ENCODE measurements at places on chromosomes 11 and 22.

- DNase-seq: no peak
Measured at GRCh38 chr11:23727794-23728193, 769.1 kb upstream of the LUZP2 start.

DNA sequence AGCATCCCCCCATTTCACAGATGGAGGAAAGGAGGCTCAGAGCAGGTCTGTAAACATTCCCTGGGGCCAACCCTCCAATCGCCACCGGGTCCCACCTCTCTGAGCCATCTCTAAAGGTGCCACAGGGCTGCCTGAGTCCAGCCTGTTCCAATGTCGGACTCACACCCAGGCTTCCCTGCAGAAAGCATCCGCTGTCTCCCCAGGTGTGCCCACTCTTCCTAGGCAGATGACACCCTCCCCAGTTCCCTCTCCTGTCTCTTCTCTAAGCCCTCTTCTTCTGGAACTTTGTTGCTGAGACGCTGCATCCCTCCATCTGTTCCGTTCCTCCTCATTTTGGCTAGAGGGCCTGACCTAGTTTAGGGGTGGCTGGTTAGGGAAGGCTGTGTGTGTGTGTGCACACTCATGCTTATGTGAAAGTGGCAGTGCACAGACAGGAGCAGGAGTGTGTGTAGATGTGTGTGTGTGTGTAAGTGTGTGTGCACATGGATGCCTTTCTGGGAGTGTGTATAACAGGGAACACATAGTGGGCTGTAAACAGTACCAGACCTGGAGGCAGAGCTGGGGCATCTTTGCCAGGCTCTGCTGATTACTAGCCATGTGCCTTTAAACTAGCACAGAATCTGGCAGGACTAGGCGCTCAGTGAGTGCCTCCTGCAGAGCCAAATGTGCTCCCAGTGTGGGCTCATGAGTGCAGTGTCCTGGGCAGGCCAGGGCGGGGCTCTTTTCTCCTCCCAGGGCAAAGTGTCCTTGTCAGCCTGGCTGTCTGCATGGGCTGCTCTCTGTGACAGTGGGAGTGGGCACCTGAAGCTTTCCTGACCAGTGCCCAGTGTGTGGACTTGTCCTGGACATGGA, 77.3 kb upstream of the NECTIN1 start:
- DNase-seq: no peak

DNA sequence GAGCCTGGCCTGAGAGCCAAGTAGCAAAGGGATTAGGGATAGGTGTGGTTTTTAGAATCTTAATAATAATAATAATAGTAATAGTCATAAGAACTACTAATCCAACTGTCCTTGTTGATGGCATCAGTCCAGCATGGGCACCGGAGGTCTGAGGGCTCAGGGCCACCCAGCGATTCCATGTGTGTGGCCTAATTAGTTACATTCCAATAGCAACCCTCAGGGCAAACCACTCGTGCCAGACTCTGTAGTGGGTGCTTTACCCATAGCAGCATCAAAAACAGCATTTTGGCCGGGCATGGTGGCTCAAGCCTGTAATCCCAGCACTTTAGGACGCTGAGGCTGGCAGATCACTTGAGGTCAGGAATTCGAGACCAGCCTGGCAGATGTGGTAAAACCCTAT, 19.0 kb upstream of the MYH9 start:
- DNase-seq: no peak

GRCh38 chr22:16717699-16718558, 107.3 kb downstream of the XKR3 start:
- DNase-seq: no peak

GRCh38 chr22:32413719-32414118, 1.7 kb upstream of the RTCB start:
- DNase-seq: no peak

GRCh38 chr11:7341551-7341950, 89.8 kb downstream of the SYT9 start:
- DNase-seq: no peak

GRCh38 chr22:43289531-43289963, 53.6 kb downstream of the SCUBE1 start:
- no peak for DNase-seq

DNA sequence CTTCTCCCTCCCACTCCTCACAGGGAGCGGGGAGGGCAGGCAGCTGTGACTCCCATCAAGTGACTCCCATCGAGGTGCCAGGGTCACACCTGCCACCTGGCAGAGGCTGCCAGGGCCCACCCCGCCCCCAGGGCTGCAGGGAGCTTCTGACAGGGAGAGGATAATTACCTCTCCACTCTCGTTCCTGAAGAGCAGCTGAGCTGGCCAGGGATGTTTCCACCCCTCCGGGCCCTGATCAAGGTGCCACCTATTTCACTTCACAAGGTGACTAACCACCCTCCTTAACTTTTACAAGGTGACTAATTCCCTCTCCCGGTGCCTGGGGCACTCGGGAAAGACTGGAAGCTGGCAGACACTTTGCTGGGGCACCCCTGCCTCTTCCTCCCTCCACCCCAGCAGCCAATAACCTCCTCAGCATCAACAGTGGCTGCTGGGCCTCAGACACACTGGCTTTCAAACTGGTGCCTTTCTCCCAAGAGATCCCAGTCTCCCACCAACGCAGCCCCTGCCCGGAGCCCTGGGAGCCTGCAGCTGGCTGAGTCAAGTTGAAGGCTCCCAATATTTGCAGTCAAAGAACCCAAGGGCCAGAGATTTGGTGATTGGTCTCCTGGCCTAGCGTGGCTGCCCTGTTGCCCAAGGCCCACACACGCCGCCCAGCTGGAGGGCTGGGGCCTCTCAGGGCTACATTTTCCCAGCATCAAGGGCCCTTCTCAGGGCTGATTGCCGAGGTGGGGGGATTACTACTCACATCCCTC, 22.0 kb upstream of the MYRF start:
- DNase-seq: no peak

- no peak for DNase-seq
Measured at GRCh38 chr11:38481391-38481790, 1883.4 kb upstream of the RAG2 start.

DNA sequence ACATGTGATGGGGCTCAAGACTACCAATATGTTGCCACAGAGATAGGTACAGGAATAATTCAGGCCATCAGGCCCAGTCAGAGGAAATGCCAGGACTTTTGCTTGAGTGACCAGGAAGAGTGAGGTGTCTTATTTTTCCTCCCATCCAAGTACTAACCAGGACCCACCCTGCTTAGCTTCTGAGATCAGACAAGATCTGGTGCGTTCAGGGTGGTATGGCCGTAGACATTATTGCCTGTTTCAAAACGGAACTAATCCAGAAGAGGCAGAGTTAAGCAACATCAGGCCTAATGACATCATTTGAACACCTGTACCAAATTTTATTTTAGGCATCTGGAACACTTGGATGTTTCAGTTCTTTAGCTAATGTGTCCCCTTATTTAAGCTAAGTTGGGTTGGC, 205.5 kb upstream of the POU2AF2 start:
- DNase-seq: no peak

GRCh38 chr11:35173011-35173511, 34.1 kb downstream of the CD44 start:
- no peak for DNase-seq

DNA sequence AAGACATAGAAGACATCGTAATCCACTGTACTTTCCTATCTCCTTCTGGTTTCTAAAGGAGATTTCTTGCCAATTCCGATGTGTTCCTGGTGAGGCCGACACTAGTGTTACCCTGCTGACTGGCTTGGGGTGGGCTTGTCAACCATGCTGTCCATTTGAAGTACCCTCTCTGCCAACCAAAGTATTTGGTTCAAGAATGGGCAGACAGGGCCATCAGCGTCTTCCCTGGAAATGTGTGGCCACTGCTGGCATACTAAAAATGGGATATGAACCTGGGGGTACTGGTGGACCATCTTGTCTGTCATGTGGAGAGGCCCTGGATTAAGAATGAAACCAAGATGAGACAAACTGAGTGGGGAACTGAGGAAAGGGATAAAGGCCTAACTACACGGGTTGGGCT, 1.8 kb upstream of the VSTM5 start:
- no peak for DNase-seq

DNA sequence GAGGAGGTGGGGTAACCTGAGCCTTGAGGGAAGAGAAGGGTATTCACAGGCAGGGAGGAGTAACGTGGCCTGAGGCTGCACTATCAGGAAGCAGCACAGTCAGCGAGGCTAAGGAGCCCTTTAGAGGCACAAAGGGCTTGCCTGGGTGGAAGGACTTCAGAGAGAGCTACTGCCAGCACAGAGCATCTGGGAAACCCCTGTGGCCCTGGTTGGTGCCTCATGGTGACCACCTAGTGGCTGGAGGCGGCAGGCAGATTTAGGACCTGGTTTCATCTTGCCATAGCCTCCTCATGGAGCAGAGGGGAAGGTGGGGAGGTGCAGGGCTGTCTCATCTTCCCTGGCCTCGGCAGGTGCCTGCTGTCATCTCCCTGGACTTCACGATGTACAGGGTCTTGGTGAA, 64.5 kb downstream of the MPPED1 start:
- DNase-seq: peak; percentile 66

- no peak for DNase-seq
Measured at GRCh38 chr22:44915441-44915840, 94.4 kb downstream of the PHF21B start.

DNA sequence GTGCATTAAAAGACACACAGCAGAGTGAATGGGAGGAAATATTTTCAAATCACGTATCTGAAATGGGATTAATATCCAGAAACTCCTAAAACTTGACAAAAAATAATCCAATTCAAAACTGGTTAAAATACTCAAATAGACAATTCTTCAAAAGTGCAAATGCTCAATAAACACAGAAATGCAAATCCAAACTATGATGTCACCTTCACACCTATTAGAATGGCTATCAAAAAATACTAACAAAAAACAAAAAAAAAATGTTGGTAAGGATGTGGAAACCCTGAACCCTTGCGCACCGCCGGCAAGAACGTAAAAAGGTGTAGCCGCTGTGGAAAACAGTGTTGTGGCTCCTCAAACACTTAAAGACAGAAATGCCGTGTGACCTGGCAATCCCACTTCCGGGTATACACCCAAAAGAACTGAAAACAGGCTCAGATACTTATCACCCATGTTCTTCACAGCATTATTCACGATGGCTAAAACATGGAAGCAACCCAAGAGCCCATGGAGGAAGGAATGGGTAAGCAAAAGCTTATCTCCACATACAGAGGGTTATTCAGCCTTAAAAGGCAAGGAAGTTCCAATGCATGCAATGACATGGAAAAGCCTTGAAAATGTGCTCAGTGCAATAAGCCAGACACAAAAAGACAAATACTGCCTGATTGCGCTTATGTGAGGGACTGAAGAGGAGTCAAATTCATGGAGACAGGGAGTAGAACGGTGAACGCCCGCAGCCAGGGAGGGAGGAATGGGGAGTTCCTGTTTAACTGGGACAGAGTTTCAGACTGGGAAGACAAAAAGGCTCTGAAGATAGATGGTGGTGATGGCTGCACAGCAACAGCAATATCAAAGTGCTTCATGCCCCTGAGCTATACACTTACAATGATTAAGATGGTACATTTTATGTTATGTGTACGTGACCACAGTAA, 19.6 kb downstream of the BRD1 start:
- no peak for DNase-seq

DNA sequence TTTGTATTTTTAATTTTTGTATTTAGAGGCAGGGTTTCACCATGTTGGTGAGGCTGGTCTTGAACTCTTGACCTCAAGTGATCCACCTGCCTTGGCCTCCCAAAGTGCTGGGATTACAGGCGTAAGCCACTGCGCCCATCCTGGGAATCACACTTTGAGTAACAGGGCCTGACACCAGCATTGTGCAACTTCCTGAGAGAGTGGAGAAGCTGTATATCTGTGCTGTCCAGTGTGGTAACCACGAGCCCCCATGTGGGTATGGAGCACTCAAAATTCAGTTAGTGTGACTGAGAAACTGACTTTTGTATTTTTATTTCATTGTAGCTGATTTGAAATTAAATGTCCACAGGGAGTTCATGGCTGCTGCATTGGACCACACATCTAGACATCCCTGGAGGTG, 36.2 kb downstream of the MPPED1 start:
- DNase-seq: peak; percentile 10

- DNase-seq: no peak
Measured at GRCh38 chr11:12090761-12091258, 19.6 kb upstream of the MICAL2 start.

DNA sequence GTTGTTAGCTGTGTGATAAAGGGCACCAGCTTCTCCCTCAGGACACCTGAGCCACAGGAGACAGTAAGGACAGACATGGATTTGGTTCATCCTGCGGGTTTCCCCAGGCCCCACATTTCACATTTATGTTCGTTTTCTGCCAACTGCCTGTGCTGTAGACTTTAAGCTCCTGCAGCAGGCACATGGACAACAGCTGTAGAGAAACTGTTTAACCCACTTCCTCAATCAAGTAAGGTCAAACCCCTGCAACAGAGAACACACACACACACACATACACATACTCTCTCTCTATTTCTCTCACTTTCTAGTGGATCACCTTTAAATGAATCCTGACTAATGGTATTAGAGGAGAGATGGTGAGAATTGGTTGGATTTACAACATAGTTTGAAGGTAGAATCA, 90.7 kb downstream of the C11orf87 start:
- no peak for DNase-seq

- DNase-seq: peak; percentile 19
Measured at GRCh38 chr11:72569966-72570892, 104.0 kb downstream of the PDE2A start.

DNA sequence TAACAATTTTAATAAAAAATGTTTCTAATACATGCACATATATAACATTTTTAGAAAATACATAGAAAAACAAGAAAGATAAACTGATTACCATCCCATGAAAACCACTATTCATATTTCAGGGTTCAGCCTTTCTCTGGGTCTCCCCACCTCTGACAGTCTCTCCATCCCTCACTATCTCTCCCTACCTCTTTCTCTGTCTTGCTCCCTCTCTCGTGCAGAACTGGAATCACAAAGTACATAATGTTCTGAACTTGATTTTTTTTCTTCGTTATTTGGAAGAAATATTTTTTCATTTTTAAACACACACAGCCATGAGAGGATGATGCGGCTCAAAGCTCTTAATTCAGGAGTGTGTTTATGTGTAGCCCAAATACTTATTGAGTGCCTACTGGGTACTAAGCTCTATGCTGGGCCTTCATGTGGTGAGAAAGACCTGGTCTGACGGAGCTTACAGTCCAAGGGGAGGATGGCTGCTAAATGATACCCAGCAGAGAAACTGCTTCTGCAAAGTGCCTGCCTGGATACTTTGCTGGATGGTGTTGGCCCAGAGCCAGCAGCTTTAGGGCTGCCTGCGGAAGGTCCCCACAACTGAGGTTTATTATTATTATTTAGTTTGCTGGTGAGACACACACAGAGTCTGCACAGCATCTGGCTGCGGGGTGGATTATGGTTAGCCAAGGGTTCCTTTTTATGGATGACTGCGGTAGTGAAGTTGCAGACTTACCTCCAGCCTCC, 42.6 kb downstream of the SC5D start:
- no peak for DNase-seq

Measured in H9 (cell line).